ENCODE measurements at places on chromosomes 12 and 14.

- DNase-seq, result no peak
Observed at GRCh38 chr12:57153415-57153997, 6.1 kb upstream of the LRP1-AS start.

DNA sequence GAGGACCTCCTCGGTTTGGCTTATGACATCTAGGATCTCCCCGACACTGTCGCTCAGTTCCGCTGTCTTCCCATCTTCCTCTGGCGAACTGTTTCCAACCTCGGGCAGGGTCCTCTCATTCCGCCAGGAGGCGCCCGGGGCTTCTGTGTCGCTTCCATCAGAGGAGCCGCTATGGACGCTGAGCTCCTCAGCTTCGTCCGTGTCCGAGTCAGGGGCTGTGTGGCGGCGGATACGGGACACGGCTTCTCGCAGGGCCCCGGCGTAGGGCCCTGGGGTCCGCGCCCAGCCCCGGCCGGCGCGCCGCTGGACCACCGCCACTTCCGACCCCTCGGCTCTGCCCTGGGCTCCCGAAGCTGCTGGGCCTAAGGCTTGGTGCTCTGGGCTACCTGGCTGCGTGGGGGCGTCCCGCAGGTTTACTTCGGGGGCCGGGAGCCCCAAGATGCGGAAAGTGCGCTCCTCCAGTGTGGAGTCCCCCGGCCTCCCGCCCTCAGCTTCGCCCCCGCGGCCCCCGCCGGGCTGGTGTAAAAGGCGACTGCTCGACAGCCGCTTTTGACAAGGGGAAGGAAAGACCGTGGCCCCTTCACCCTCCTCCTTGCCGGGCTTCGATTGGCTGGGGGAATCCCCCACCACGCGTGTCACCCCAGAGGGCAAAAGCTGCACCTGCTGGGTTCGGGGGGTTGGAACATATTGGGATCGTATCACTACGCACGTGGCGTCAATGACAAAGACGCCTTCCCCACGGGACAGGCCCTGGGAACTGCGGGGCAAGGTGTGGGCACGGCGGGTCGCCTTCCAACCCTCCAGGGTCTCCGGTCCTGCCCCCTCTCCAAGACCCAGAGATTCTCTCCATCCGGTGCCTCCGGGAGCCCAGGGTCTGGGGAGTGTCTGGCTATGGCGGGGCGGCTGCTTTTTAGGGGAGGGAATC, 2.1 kb downstream of the DDN start:
- DNase-seq, result peak; percentile 70

DNA sequence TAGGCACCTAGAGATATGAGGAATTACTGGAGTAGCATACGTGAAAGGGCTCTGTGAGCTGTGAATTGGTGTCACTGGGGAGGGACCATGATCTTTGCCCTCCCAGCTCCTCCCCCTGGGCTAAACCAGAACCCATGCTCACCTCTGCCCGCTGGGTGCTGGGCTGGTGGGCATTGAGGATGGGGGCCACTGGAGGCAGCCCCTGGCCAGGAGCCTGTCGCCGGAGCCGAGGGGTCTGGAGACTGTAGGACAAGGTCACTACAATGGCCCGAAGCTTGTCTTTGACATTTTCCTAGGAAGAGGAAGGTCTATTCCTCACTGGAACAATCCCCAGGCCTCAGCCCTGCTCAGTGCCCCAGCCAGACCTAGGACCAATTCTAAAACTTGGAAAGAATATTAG, 11.6 kb downstream of the ITGA7 start:
- DNase-seq, result no peak

GRCh38 chr12:113083863-113084435, 27.4 kb downstream of the DTX1 start:
- no peak for DNase-seq

GRCh38 chr12:30859226-30859625, 67.3 kb upstream of the TSPAN11 start:
- DNase-seq, result no peak

- DNase-seq, result peak; percentile 69
Observed at GRCh38 chr12:116708826-116709756, 28.8 kb downstream of the SPRING1 start.

GRCh38 chr14:98138666-98139065, 1133.3 kb downstream of the BCL11B start:
- DNase-seq, result peak; percentile 35

- DNase-seq, result no peak
Observed at GRCh38 chr14:32820682-32821081, 118.0 kb upstream of the NPAS3 start.

GRCh38 chr14:92982956-92983355, 60.0 kb downstream of the CHGA start:
- DNase-seq, result no peak

- DNase-seq, result no peak
Observed at GRCh38 chr12:46442738-46443137, 70.2 kb upstream of the SLC38A2 start.

DNA sequence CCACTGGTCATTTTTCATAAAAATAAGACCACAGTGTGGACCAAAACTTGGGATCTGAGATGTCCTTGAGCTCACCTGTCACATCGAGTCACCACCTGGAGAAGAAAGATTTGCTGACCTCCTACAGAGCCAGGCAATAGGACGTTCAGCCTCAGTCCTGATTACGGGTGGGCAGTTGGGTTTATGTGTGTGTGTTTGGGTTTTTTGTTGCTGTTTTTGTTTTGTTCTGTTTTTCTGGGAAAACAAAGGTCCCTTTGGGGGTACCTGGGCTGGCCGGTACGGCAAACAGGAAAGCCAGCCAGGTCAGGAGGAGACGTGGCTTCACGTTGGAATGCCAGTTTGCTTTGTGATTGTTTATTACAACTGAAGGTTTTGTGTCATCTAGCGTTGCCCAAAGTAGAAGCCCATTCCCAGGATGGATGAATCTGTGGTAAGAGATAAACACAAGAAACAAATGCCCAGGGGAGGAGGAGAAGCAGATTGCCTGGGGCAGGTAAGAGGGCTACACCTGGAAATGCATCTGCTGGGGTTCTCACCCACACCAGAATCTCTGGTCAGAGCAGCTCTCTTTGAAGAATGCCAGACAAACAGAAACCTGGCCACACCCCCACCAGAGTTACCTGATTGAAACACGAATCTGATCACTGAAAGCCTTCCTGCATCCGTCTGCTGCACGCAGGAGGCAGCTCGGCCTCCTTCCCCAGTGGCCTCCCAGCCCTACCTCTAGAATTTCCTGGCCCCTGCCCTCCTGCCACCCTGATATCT, 100.1 kb upstream of the DIO3 start:
- no peak for DNase-seq

- peak; percentile 77 for DNase-seq
Observed at GRCh38 chr12:31732926-31733548, 4.2 kb upstream of the AMN1 start.

DNA sequence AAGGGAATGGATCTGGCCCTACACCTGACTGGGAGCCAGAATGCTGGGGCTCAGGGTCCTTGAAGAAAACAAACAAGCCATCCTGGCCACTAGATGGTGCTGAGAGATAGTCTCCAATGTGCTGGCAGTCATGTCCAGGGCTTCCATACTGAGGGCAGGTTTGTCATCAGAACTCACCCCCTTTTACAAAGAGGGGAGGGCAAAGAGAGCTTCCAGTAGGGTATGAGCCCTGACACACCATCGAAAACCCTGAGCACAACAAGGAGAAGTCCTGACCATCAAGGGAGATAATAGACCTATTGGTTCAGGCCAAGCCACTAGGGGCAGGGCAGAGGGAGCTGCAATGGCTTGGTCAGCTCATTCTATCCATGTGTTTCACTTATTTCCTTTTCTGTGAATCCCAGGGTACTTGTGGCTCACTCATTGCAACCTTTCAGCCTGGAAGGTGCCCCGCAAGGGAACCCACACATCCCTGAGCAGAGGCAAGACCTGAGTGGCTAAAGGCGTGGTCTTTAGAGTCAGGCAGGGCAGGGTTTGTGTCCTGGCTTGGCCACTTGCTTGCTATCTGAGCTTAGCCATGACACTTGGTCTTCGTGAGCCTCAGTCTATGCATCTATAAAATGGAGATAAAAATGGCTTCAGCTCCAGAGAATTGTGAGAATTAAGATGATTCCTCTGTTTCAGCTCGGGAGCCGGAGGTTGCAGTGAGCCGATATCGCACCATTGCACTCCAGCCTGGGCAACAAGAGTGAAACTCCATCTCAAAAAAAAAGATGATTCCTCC, 6.2 kb upstream of the PLEKHH1 start:
- DNase-seq, result peak; percentile 49

GRCh38 chr12:112239881-112240280, 114.5 kb downstream of the TRAFD1 start:
- DNase-seq, result no peak
